ENCODE measurements at places on chromosomes 12 and 14.

DNA sequence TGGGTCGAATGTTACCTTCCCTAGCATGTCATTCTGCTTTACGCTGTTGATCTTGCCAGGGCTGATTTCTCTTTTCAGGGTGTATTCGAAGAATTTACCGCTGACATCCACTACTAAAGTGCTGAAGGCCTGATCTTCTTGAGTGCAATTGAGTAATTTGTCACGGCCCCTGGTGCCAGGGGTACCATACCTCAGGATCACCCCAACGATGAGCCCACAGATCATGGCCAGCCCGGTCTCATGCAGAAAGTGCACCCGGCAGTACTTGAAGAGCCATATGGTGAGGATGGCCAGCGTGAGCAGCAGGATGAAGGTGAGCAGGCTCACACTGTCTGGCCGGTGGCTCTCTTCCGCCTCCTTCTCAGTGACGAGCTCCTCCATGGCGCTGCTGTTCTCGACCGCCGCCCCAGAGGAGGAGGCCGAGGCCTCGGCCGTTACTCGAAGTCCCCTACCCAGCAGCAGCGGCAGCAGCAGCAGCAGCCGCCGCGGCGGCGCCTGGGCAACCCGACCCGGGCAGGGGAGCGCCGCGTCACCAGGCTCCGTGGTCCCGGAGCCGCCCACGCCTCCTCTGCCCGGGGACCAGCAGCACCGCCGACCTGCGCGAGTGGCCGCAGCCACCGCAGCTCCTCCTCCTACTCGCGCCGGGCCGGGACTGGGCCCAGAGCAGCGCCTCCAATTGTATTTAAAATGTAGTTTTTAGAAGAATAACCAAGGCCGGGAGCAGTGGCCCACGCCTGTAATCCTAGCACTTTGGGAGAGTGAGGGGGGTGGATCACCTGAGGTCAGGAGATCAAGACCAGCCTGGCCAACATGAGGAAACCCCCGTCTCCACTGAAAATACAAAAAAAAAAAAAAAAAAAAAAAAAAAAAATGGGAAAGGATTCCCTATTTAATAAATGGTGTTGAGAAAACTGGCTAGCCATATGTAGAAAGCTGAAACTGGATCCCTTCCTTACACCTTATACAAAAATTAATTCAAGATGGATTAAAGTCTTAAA lies 58.5 kb upstream of the TMPO start:
- peak; percentile 51 for DNase-seq

GRCh38 chr12:55818886-55819285 lies 1.0 kb downstream of the ORMDL2 start:
- no peak for DNase-seq

GRCh38 chr14:100405760-100406455 lies 82.8 kb downstream of the SLC25A47 start:
- DNase-seq: no peak

DNA sequence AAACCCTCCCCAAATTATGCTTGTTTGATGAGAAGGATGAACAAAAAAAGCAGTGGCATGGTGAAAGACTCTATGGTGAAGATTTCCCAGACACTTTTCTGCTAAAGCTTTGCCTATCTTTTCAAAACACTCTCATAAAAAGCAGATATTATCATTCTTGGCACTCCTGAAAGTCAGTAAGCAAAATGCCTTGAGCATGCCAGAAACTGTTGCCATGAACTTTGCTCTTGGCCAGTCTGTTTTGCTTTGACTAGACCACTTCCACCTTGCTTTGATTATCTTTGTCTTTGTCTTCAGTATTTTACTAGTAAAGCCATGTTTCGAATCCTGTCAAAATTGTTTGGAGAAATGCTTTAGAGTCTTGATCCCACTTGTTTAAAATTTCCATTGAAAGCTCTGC lies 110.4 kb downstream of the CNTN1 start:
- no peak for DNase-seq

DNA sequence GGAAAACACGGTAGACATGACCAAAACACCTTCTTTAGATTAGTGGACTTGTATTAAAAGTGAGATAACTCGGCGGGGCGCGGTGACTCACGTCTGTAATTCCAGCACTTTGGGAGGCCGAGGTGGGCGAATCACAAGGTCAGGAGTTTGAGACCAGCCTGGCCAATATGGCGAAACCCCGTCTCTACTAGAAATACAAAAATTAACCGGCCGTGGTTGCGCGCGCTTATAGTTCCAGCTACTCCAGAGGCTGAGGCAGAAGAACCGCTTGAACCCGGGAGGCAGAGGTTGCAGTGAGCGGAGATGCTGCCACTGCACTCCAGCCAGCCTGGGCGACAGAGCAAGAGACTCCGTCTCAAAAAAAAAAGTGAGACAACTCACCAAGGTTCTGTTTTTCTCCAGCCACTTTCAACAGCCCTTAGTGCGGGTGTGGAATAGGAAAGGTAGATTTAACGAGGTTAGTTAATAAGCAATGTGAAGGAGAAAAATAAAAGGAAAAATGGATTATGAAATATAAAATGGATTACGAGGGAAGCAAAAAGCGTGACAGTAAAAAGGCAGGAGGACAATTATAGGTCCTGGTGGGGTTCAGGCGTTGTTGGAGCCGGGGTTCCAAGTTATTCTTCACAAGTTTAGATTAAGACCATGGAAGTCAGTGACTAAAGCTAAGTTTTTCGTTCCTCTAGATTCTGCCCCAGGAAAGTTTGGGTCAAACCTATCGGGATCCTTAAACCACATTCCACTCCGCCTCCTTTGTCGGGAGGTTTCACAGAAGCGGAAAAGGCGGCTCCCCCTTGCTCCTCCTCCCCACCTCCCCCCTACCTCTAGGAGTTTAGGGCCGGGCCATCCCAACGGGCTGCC lies 534 bp downstream of the PPP2R3C start:
- no peak for DNase-seq

DNA sequence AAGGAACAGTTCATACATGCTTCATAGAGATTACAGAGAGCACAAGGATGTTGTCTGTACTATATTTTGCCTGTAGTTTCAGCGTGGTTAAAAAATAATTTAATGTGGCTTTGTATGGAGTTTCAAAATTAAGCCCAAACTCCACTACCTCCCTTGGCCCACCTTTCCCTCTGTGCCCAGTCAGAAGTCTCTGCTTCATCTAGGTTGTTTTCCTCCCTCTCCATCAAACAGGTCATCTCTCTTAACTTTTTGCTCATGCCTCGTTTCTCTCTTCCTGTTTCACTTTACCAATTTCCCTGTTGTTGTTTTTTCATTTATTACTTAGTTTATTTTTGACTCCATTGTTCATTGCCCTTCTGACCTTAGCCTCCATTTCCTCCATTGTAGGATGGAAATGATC lies 94.9 kb upstream of the NEDD1 start:
- DNase-seq: no peak

- no peak for DNase-seq
Measured at GRCh38 chr14:88064841-88065240, 59.9 kb downstream of the GPR65 start.

DNA sequence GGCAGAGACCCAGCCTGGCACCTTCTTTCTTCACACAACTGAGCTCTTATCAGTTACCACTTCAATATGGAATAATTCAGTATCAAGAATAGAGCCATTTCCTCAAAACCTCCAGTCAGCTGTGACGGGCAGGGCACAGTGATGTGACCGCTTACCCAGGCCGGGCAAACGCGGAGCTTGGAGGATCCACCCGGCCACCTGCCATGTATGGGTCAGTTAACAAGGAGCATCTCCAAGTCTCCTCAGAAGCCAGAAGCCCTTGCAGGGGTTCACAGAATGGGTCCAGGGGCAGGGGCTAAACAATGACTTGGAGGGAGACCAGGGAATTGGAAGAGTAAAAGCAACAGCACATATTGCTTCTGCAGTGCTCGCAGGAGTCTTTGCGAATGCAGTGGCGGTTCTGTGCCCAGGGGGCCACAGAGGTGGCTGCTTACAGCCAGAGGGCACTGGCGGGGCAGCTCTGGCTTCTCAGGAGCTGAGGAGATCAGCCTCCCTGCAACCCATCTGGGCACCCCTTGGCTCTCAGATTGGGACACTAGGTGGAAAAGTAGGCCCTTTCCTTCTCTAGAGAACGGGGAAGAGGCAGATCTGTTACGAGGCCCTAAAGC lies 162.3 kb downstream of the CALM1 start:
- no peak for DNase-seq

DNA sequence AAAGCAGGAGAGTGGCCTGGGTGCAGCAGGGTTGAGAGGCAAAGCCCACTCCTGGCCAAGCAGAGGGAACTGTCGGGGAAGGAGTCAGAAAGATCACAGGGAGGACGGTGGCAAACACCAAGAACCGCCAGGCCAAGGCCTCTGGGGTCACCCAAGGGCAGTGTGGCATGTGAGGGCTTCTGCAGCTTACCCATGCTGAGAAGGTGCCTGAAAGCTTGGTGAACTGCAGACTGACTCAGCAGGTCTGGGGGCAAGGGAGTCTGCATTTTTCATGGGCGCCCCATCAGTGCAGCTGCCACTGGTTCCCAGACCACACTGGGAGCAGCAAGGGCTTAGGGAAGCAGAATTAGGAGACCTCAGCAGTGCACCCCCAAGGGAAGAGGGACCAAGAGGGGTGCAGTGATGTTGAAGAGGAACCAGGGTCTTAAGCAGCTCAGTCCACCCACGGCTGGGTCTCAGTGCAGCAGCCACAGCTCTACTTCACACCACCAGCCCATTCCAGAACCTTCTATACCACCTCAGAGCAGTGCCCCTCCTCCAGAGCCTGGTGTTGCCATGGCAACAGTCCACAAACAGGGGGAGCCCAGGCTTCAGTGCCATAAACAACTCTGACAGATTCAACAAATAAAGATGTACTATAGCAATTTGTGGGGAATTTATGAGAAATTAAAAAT lies 59.4 kb downstream of the ITPK1 start:
- no peak for DNase-seq

DNA sequence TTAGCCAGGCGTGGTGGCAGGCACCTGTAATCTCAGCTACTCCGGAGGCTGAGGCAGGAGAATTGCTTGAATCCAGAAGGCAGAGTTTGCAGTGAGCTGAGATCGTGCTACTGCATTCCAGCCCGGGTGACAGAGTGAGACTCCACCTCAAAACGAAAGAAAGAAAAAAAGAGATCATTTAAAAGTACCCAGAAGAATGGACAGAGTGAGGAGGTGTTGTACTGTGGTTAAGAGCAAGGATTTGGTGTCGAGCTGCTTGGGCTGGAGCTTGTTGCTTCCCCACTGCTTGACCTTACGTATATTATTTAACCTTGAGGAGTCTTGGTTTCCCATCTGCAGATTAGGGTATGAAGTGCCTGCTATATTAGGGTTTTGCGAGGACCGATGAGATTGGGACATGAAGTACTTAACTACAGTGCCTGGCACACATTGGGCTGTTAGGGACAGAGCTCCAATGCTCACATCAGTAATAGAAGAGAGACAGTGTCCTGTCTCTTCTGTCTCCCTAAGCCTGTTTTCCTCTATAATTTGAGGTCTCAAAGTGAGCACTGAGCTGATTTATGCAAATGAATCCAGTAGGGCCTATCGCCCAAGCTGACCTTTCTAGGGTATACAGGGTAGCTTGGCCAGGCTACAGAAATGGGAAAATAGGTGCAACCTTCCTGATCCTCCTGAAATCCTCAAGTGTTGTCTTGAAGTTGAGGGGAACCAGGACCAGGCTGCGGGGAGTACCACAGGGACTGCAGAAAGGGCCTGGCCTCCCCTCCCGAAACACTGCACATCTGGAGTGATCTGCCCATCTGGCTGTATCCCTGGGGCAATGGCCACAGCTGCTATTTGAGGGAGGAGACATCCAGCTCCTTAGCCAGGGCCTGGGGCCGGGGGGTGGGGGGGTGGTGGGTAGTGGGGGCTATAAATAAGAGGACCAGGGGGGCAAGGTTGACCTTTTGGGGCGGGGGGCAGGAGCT lies 8.6 kb upstream of the HDAC7 start:
- no peak for DNase-seq

GRCh38 chr12:90253674-90254181 lies 545.1 kb upstream of the ATP2B1 start:
- DNase-seq: peak; percentile 58

- DNase-seq: no peak
Measured at GRCh38 chr14:34569750-34570149, 30.2 kb upstream of the EAPP start.

- no peak for DNase-seq
Measured at GRCh38 chr14:34064349-34064748, 113.5 kb upstream of the EGLN3 start.

DNA sequence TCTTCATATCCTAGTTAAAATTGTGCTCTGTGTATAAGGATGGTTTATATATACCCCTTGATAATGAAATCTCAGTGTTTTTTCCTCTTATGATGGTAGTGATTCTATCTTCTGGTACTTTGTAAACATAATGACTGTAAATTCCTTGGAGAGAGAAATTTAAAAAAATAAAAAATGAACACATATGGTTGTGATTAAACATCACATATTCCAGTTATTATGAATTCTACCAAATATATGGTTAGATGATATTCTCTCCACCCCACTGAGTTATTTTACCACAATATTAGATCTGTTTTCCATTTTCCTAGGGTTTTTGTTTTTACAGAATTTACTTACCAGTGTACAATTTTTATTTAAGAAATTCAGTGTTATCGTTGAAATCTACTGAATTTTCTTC lies 481.9 kb upstream of the NOVA1 start:
- DNase-seq: no peak

GRCh38 chr12:2570562-2570961 lies 224.2 kb upstream of the FKBP4 start:
- no peak for DNase-seq

DNA sequence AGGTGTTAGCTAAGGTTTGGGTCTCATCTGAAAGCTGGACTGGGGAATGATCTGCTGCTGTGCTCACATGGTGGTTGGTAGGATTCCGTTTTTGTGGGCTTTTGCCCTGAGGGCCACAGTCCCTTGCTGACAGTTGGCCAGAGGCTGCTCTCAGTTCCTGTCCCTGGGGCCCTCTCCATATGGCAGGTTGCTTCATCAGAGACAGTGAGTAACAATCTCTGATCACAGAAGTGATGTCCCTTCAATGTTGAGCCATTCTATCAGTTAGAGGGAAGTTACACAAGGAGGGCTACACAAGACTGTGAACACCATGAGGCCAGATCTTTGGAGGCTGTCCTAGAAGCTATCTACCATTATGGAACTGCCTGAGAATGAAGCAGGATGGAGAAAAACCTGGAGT lies 137.2 kb downstream of the AACS start:
- DNase-seq: no peak

GRCh38 chr12:132824053-132824452 lies 4.6 kb downstream of the GOLGA3 start:
- DNase-seq: peak; percentile 48

DNA sequence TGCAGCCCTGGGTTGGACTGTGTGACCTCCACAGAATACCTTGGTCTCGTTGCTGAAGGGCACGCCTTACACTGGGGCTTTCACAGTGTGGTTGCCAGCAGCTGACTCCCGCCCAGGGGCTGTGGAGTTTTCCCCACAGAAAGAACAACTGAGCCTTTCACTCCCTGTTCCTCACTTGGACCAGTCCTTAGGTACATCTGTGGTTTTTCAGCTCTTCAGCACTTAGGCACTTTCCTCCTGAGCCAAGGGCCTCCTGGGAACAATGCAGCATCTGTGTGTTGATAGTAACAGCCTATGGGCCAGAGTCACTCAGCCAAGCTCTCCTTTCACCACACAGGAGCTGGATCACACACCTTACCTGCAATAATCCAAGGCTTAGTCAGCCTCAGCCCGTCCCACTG lies 25.0 kb downstream of the ERP27 start:
- DNase-seq: no peak

GRCh38 chr14:85380881-85381280 lies 149.1 kb upstream of the FLRT2 start:
- DNase-seq: no peak

All from inflammatory macrophage treated with lipopolysaccharide for 1 hour (primary cell).